ENCODE measurements at places on chromosomes 7 and 10.

DNA sequence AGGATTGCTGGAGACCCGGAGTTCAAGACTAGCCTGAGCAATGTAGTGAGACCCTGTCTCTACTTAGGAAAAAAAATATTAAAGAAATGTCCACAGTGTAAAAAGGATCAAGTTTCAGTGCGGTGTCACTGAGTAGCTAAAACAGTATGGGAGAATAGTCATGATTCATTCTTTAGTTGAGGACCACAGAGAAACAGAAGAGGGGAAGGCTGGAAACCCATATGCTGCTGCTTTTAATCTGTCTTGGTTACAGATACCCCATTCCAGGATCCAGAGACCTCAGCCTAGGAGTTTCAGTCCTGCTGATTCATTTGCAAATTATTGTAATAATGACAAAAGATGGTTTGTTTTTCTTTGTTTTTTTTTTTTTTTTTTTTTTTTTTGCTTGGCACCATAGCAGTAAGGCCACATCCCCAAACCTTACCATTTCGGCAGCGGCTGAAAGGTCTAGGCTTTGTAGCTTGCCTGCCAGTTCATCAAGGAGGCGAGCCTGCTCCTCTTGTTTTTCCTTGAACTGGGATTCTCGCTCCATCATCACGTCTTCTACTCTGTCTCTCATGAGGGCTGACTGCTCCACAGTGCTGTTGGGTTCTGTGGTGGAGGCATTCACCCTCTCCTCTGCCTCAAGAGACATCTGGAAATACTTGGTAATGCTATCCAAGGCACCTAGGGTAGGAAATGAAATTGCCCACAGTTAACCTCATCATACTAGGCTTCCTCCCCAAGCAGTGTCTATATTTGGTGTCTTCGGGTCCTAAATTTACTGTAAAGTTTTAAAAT is 44.2 kb downstream of the DLD start:
- DNase-seq = no peak

- DNase-seq = no peak
These were observed 25.8 kb downstream of the ZNF800 start for GRCh38 chr7:127366680-127367079.

DNA sequence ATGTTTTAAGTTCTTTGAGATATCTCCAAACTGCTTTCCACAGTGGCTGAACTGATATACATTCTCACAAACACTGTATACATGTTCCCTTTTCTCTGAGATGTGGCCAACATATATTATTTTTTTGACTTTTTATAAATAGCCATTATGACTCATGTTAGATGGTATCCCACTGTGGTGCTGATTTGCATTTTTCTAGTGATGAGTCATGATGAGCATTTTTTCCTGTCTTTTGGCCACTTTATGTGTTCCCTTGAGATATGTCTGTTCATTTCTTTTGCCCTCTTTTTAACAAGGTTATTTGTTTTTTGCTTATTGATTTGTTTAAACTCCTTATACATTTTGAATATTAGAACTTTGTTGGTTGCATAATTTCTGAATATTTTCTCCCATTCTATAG is 1055.1 kb downstream of the NXPH1 start:
- no peak for DNase-seq

GRCh38 chr10:123858077-123858681 is 33.4 kb downstream of the CPXM2 start:
- no peak for DNase-seq

- no peak for DNase-seq
These were observed 167.9 kb upstream of the PRSS1 start for GRCh38 chr7:142581341-142581740.

GRCh38 chr7:107167483-107168232 is 1.1 kb upstream of the HBP1 start:
- DNase-seq = no peak

- DNase-seq = no peak
These were observed 239.6 kb downstream of the MAD1L1 start for GRCh38 chr7:1993031-1993695.

DNA sequence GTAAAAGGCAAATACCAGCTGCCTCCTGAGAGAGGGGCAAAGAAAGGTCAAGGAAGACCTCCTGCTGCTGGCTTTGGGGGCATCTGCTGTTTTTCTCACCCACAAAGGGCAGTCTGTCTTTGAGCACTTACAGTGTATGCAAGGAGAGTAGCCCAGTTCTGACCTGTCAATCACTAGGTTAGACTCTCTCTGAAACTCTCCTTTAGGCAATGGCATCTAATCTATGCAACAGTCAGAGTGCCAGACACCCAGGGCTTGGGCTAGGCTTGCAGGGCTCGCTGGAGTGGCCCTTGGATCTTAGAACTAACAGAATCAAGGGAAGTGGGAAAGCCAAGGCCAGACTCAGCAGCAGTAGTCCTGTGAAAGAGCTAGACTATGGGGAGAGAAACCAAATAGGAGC is 522.9 kb downstream of the NRG3 start:
- no peak for DNase-seq

- DNase-seq = no peak
These were observed 8.3 kb upstream of the LOXL4 start for GRCh38 chr10:98276311-98276710.
